Activated CD4-positive, alpha-beta T cell treated with anti-CD3 and anti-CD28 coated beads, Interleukin-10, Interleukin-2, amounts not matched to agents 100 ng/mL and 50 ng/mL, durations not matched to agents 16 hours and 8 hours (primary cell): ENCODE measurements at places on chromosomes 7 and 10.

- DNase-seq, result no peak
Observed at GRCh38 chr10:5078547-5079180, 15.6 kb upstream of the AKR1C3 start.

DNA sequence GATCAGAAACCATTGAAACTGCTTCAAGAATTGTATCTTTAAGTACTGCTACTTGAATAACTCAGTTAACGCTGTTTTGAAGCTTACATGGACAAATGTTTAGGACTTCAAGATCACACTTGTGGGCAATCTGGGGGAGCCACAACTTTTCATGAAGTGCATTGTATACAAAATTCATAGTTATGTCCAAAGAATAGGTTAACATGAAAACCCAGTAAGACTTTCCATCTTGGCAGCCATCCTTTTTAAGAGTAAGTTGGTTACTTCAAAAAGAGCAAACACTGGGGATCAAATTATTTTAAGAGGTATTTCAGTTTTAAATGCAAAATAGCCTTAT lies 14.7 kb downstream of the HNRNPA2B1 start:
- DNase-seq, result no peak

- no peak for DNase-seq
Observed at GRCh38 chr10:57917019-57917418, 350.7 kb downstream of the IPMK start.

DNA sequence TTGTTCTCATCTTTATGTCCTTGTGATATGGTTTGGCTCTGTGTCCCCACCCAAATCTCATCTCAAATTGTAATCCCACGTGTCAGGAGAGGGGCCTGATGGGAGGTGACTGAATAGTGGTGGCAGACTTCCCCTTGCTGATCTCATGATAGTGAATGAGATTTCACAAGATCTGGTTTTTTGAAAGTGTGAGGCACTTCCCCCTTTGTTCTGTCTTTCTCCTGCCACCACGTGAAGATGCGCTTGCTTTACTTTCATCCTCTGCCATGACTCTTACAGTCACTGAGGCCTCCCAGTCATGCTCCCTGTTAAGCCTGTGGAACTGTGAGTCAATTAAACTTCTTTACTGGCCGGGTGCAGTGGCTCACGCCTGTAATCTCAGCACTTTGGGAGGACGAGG lies 161.0 kb downstream of the HERPUD2 start:
- DNase-seq, result no peak

GRCh38 chr7:139844779-139845442 lies 15.8 kb downstream of the TBXAS1 start:
- no peak for DNase-seq

- DNase-seq, result peak; percentile 81
Observed at GRCh38 chr7:150406567-150407421, 27.7 kb downstream of the ZNF775 start.

DNA sequence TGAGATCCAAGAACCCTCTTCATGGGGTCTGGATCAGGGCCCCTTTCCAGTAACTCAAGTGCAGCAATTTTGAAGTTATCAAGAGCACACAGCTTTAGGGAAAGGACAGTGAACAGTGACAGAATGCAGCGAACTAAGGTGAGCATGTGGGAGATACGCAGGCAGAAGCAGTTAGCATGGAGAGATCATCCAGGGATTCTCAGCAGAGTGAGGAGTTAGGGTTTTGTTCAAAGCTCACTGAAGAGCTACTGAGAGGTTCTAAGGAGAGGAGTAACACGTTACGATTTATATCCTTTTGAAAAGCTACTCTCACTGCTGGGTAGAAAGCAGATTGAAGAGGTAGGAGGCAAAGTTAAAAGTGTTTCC lies 83.6 kb upstream of the MPP7 start:
- no peak for DNase-seq

GRCh38 chr10:33301097-33301789 lies 33.2 kb downstream of the NRP1 start:
- no peak for DNase-seq

DNA sequence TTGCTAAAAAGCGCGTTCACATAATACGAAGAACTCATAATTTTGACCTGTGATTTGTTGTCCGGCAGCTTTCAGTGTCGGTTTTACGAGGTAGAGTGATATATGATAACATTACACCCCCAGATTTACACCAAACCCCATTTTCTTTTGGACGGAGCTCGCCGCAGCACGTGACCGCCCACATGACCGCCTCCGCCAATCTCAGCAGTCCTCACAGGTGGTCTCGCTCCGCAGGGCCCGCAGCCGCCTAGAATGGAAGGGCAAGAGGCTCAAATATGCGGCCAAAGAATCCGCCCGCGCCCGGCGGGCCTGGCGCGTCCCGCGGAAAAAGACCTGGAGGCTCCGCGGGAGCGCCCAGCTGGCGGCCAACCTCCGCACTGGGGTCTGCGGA lies at the start of gene HOXA7:
Gene HOXA7, minus strand, starts transcription at position 168 of the 391 bp plus-strand sequence. Its CDS starts 130 bp downstream, at position 38.
- no peak for DNase-seq

DNA sequence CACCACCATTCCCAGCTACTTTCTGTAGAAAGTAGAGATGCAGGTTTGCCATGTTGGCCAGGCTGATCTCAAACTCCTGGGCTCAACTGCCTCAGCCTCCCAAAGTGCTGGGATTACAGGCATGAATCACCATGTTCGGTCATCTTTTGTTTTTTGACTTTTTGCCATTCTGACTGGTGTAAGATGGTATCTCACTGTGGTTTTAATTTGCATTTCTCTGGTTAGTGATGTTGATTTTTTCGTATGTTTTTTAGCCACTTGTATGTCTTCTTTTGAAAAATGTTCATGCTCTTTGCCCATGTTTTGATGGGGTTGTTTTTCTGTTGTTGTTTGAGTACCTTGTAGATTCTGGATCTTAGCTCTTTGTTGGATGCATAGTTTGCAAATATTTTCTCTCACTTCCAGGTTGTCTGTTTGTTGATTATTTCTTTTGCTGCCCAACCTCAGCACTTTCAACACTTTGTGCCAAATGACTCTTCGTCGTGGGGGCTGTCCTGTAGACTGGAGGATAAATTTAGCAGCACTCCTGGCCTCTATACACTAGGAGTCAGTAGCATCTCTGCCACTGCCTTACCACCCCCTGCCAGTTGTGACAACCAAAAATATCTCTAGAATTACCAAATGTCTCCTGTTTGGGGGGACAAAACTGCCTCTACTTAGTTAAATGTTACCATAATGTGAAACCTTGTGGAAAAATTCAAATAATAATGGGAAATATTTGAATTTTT lies 6.5 kb upstream of the CPED1 start:
- DNase-seq, result peak; percentile 66

GRCh38 chr10:83536426-83536825 lies 602.9 kb upstream of the GHITM start:
- DNase-seq, result no peak

DNA sequence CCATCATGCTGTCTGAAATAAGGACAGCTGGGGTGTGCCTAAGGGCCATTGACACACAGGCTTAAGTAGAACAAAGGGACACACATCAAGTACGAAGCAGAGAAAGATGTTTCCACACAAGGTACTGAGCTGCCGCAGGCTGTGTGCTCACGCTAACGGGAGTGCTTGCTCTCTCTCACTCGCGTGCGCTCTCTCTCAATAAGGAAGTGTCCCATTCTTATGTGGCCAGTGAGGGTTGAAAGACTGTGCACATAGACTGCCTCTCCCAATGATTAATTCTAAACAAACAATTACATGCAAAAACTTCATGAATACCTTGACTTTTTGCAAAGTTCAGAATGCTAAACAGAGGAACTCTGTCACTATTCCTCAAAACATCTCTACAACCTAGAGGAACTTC lies 29.9 kb downstream of the DCLRE1C start:
- DNase-seq, result no peak

- no peak for DNase-seq
Observed at GRCh38 chr10:16314259-16314658, 122.6 kb upstream of the PTER start.

DNA sequence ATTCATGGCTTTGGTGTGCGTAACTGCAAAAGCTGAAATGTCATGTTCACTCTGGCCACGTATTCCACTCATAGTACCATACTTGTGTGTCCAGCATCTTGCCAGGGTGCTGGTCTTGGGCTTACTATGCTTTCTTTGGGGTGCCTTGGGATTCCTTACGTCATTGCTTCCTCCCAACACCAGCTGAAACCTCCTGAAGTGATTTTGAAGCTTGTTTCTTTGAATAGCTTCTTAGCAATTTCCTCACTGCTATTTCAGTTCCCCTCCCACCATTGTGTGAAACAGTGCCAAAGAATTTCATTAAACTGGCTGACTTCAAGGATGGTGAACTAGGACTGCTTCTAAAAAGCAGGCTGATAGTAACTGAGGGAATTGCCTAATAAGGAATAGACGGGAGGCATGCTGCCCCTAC lies 36.9 kb downstream of the ENTPD1 start:
- no peak for DNase-seq

DNA sequence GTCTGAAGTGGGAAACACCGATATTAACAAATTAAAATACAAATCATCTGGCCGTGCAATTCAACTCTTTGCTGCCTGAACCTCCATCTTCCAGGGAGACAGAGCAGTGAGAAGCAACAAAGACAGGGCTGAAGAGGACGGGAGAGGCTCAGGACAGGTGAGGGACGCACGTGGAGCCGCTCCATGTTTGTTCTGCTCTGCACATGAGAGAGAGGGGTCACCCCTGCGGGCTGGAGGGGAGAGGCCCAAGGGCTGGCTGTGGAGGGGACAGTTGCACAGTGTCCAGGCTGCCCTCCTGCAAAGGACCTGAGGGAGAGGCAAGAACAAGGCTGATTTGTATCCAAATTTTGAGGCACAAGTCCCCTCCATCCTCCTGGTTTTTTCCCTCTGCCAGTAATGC lies 41.7 kb downstream of the COBL start:
- DNase-seq, result no peak

DNA sequence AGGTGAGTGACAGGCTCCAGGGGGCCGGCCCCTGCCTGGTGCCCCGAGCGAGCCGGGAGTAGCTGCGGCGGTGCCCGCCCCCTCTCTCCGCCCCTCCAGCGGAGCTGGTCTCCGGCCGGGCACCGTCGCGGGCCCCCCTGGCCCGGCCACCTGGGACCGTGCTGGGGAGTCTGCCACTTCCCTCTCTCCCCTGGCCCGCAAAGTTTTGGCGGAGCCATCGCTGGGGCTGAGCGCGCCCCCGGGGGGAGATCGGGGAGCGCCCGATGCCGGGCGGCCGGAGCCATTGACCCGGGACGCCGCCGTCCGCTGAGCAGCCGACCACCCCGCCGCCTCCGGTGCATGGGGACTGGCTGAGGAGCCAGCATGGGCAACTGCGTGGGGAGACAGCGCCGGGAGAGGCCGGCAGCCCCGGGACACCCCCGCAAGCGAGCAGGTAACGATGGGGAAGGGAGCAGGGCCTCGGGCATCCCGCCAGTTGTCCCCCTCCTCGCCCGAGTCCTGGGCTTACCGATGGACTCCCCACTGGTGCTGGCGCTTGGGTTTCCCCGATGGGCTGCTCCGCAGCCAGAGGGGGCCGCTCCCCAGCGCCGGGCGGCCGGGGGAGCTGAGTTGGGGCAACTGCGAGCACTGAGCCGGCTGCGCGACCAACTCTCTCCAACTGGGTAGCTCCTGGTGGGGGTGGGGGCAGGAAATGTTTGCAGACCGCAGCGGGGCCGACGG lies at the start of gene UBTD1:
Gene UBTD1, plus strand, starts transcription at position 84 of the 720 bp plus-strand sequence. Its CDS starts 280 bp downstream, at position 364.
- DNase-seq, result peak; percentile 15

- DNase-seq, result peak; percentile 81
Observed at GRCh38 chr7:92708111-92709042, 118.2 kb upstream of the FAM133B start.

- DNase-seq, result no peak
Observed at GRCh38 chr7:109126404-109127050, 556.9 kb downstream of the DNAJB9 start.

DNA sequence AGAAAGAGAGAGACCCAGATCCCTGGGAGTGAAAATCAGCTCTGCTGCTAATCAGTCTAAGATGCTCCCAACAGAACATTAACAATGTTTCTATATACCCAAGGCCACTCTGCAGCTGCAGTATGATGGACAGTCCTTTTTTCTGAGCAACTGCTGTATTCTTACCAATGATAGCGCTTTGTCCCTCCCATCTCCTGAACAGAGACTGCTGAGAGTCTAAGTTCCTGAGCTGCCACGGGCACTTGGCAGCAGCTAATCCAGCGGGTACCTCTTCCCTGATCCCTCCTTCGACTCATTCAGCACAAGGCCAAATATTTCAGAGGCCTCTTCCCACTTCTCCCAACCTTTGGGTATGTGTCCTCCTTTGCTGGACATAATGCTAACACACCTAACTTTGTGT lies 7.7 kb downstream of the CPVL start:
- DNase-seq, result no peak

- no peak for DNase-seq
Observed at GRCh38 chr10:44478040-44478439, 93.1 kb upstream of the CXCL12 start.

DNA sequence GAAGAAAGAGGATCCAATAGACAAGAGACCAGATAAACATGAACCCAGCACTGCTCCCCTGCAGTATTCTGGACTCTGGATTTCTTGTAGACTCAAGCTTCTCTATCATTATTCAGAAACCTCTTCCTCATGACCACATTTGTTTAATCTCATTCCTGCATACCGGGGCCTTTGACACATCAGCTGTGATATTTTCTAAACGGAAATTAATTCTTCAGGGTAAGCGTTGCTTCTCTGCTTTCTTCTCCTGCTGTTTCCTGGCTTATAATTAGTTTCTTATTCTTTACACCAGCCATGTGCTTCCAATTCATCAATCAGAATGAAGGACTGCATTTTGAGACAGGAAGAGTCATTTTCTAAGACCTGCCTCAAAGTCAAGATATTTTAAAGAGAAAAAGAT lies 54.2 kb upstream of the TARP start:
- DNase-seq, result no peak

- DNase-seq, result no peak
Observed at GRCh38 chr7:78151229-78151628, 352.7 kb downstream of the PHTF2 start.

GRCh38 chr7:38282081-38282480 lies 8.6 kb upstream of the TARP start:
- no peak for DNase-seq

GRCh38 chr10:4902571-4903011 lies 60.6 kb upstream of the AKR1C1 start:
- peak; percentile 1 for DNase-seq

GRCh38 chr10:69839696-69840345 lies 38.1 kb downstream of the COL13A1 start:
- DNase-seq, result no peak

DNA sequence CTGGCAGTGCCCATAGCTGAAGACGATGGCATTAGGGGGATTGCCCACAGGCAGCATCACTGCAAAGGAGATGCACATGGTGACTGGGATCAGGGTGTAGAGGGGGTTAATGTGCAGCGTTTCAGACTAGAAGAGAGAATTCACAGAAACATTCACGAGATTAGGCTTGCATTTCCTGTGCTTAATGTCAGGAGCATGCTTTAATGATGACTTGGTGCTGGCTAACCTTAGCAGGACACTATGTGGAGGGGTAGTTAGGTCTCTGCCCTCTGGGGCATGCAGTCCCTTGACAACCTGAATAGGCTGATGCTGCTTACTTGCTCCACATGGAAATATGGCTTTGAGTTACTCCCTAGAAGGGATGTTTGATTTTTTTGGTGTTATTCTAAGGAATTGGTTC lies 21.8 kb downstream of the STMP1 start:
- DNase-seq, result no peak

DNA sequence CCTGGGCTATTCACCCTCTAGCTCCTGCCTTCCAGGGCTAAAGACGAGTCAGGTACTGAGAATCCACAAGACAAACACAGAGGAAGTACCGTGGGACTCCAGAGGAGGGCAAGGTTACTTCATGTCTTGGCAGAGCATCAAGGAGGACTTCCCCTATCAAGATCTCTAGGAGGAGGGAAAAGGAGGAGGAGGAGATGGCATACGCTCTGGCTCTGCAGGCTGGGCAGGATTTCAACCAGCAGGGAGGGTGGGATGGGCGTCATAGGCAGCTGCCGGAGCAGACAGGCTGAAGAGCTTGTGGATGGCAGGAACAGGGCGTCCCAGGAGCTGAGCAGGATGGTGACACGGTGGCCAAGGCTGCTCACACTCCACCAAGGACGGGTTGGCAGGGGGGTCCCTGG lies 21.3 kb downstream of the MDH2 start:
- DNase-seq, result no peak
